EH (cell line): ENCODE measurements at places on chromosomes 1 and 21.

- no peak for DNase-seq
These were observed 27.3 kb downstream of the TMEM200B start for GRCh38 chr1:29096231-29096886.

- DNase-seq, result no peak
These were observed 390.9 kb downstream of the KCNH1 start for GRCh38 chr1:210743038-210743437.

- DNase-seq, result no peak
These were observed 354.1 kb upstream of the C1orf87 start for GRCh38 chr1:60427701-60428100.

- no peak for DNase-seq
These were observed 4.5 kb downstream of the EFNA3 start for GRCh38 chr1:155083052-155083541.

- DNase-seq, result no peak
These were observed 13.8 kb upstream of the CAMTA1 start for GRCh38 chr1:6771441-6771769.

GRCh38 chr1:7769673-7770412 is 1.3 kb upstream of the VAMP3 start:
- no peak for DNase-seq

- DNase-seq, result peak; percentile 97
These were observed 63.2 kb downstream of the PLEKHA6 start for GRCh38 chr1:204296431-204296988.

- no peak for DNase-seq
These were observed 38.3 kb upstream of the DUSP10 start for GRCh38 chr1:221780175-221780574.

DNA sequence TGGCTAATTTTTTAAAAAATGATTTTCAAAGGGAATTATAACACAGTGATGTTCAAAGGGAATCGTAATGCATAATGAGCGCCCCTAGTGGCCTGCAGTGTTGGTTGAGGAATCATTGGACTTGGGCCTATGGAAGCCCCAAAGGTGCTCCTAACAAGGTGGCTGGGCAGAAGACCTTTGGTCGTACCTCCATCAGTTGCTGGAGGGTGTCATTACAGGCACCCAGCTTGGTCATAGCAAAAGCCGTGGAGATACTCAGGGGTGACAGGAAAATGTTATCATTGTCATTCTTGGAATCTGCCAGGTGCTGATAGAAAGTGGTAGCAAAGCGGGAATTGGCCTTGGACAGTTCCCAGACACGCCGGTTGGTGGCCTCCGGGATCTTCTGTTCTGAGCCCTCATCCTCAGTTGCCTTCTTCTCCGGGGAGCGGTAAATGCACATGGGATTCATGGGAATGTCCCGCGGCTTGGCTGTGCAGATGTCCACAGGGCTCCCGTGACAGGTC is 2.7 kb downstream of the SERPINC1 start:
- DNase-seq, result peak; percentile 9

DNA sequence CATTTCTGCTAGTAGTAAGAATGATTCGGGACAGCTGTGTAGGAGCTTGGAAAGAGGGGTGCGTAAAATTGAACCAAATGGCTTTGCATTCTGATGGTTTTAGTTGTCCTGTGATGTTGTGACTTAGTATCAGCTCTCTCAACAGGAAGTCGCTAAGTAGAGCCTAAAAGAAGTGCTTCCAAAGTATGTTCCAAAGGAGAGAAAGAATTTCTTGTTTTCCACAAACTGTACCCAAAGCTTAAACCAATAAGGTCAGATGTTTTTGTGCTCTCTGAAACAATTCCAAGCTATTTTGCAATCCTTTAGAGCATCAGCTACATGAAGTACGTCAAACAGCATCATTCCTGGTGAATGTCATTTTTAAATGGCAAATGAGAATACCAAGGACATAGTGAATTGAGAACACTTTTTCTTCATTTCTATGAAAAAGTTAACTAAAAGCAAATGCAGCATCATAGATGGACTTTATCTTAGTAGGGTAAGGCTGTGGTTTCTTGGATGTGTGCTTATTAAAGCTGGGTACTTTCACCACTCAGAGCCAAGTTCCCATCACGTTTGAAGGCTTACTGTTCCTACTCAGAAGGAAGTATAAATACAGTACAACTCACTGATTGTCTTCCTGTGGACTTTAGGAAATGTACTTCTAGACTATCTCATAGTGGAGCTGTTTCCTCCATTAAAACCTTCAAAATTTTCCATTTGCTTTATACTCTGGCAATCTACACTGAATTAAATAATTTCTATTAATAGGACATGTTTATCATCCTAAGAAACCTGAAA is 148.6 kb downstream of the C1orf21 start:
- DNase-seq, result peak; percentile 62

DNA sequence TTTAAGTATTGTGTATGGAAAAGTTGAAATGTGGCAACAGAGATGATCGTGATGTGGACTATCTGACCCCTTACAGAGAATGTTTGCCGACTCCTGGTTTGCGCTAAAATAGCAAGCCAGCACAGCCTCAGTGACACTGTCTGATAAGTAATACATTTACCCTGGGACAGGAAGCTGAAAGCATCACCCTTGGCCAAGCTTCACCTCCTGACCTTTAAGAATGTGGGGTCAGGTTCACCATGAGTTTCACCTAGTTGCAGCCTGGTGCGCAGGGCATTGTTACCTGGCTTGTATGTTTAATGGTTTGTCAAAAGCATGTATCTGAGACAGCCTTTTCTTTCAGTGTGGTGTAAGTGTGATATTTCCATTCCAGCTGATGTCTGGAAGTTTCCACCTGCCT is 29.2 kb downstream of the TRAF5 start:
- no peak for DNase-seq

- DNase-seq, result no peak
These were observed 132.2 kb downstream of the PAPPA2 start for GRCh38 chr1:176595217-176595616.

- peak; percentile 61 for DNase-seq
These were observed 4.9 kb downstream of the RNF223 start for GRCh38 chr1:1069056-1069710.

GRCh38 chr1:184329245-184329953 is 57.4 kb upstream of the C1orf21 start:
- no peak for DNase-seq

GRCh38 chr21:36430841-36431240 is 45.6 kb downstream of the CHAF1B start:
- no peak for DNase-seq

DNA sequence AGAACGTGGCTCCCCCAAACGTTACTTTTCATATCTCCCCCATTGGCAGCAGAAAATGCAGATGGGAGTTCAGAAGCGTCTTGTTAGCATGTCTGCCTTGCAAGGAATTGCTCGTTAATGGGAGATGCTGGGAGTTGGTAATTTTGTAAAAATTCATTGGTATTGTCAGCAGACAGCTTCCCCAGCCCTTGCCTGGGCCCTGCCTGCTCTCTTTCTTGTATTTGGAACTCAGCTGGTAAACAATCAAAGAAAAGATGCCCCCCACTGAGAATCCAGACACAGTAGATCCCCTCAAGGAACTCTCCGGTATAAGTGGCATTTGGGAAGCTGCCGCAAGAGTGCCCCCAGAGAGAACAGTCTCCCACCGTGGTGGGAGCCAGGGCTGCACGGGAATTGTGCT is 94.4 kb upstream of the IGSF21 start:
- no peak for DNase-seq

- DNase-seq, result no peak
These were observed 4.6 kb upstream of the GMEB1 start for GRCh38 chr1:28663871-28664470.

GRCh38 chr21:36092681-36093080 is 22.9 kb downstream of the CBR1 start:
- peak; percentile 41 for DNase-seq

DNA sequence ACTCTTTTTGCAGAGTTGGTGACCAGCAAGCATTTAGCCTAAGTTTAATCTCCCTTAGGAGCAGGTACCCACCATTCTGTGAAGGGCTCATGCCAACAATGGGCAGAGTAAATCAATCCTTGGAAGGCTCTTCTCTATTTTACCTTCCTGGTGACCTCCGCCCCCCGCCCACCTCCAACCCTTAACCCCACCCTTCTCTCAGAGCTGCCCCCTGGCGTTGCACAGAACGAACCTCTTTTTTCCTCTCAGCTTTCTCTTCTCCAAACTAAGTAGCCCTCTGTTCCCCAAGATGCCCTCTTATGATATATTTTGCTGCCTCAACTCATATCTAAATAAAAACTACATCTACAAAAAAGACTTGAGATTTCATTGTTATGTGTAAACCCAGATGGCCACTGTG is 186.8 kb downstream of the SEC16B start:
- DNase-seq, result no peak

DNA sequence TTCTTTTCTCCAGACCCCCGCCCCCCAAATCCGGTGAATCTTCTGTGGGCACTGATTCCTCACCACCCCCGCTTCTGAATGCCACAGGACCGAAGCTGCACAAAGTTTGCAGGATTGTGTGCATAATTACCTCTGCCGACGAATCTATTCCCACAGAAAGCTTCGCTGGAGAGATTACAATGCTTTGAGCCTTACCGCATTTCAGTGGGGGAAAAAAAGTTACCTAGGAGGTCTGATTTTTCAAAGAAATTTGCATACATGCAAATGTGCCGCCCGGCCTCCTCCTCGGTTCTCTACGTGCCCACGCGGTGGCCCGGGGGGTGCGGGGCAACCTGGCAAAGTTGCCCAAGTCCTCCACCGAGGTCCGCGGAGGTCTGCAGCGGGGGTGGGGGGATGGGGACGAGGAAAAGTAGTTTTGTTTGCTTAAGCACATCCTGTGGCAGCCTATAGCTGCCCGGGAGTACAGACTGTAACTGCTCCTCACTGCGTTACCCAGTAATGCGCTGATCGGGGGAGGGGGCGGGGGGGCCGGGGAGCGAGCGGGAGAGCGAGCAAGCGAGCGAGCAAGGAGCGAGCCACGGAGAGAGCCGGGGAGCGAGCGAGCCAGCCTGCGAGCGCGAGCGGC is 563 bp upstream of the NFIA start:
- peak; percentile 32 for DNase-seq

- no peak for DNase-seq
These were observed 540 bp downstream of the BCAN start for GRCh38 chr1:156642265-156643048.

- DNase-seq, result peak; percentile 28
These were observed 15.7 kb downstream of the RPTN start for GRCh38 chr1:152143150-152143887.

- no peak for DNase-seq
These were observed 19.8 kb downstream of the COL6A2 start for GRCh38 chr21:46117586-46118315.

DNA sequence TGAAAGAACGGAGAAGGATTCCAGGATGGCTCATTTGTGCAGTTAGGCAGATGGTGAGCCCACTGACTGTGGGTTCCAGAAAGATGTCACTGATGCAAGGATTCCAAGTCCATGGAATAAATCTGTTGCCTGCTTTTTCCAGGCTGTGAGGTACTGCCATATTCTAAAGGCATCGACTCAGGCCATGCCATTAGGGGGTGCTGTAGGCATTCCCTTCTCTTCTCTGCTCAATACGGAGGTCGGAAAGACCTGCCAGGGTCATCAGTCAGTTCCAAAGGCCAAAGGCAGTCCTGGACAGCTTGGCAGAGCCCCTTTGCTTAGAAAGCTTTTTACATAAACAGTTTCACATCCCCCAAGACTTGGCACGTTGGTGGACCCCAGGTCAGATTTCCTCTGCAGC is 31.7 kb upstream of the TMEM125 start:
- DNase-seq, result peak; percentile 77

DNA sequence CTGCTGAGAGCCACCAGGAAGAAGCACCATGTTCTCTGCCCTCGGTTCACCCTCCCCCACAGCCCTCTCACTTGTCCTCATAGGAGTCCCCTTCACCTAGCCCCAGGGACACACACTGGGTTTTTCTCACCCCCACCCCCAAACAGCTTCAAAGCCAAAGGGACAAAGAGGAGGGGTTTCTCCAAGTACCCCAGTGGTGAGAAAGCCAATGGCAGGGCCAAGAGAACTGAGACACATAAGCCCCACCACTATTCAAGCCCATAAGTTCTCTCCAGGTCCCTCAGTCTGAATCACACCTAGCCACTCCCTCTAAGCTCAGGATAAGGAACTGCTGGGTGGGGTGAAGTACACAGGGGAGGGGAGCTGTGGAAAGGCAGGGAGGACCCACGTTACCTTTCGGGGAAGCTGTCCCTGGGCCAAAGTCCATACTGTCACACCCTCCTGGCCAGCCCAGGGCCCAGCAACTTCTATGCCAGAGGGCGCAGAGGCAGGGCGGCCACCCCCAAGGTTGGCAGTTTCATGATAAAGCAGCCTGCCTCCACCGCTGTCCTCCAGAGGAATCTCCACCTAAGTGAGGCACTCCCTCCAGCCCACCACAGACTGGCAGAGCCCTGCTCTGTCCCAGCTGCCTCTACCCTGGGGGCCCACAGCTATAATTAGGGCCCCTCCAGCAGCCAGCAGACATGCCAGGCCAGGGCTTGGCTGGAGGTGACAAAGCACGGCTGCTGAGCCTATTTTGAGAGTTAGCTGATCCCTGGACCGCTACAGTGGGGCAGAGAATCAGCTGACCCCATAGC is 39.0 kb upstream of the PPP1R15B start:
- no peak for DNase-seq

- DNase-seq, result peak; percentile 24
These were observed 305.7 kb upstream of the SNX7 start for GRCh38 chr1:98355656-98356383.

GRCh38 chr1:85585799-85586198 is 5.2 kb downstream of the CCN1 start:
- peak; percentile 72 for DNase-seq

GRCh38 chr1:44408212-44408582 is 3.1 kb downstream of the RNF220 start:
- DNase-seq, result peak; percentile 11

DNA sequence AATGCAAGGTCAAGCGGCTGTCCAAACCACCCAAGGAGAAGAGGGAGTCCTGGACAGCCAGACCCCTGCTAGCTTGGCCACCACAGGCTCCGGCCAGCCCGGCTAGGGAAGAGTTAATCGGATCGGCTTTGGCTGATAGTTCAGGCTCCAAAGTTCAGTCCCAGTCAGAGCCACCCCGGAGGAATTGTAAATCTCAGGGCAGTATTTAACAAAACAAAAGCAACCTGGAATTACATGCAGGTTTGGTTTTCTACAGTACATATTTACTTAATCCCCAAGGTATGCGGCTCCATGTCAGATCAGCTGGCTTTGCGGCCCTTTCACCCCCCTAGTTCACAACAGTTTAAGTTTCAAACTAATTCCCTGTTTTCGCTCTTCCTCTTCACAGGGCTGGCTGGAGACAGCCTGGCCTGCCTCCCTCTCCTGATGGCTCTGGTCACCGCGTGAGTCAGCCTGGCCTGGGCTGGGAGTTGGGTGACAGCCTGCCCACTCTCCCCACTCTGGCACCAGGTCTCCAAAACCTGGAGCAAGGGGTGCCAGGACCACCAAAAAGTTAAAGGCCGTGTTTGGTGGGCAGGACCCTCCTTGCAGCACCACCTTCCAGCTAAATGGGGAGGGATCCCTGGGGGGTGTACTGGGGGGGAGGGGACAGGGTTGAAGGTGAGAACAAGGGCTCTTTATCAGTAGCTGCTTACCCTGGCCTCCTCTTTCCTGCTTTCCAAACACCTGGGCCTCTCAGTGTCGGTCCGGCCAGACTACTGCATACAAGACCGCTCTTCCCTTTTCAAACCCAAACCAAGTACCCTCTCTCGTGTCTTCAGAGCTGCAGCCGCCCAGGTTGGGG is 1.9 kb downstream of the DHRS3 start:
- DNase-seq, result peak; percentile 79
